ENCODE measurements at places on chromosomes 7 and 10. TPM values are rescaled to one million over a fixed set of nuclear protein-coding genes. Genes with fewer than 3 reads are reported as not detected.

- DNase-seq, result no peak
Measured at GRCh38 chr10:34216348-34216945, 598.6 kb downstream of the PARD3 start.

DNA sequence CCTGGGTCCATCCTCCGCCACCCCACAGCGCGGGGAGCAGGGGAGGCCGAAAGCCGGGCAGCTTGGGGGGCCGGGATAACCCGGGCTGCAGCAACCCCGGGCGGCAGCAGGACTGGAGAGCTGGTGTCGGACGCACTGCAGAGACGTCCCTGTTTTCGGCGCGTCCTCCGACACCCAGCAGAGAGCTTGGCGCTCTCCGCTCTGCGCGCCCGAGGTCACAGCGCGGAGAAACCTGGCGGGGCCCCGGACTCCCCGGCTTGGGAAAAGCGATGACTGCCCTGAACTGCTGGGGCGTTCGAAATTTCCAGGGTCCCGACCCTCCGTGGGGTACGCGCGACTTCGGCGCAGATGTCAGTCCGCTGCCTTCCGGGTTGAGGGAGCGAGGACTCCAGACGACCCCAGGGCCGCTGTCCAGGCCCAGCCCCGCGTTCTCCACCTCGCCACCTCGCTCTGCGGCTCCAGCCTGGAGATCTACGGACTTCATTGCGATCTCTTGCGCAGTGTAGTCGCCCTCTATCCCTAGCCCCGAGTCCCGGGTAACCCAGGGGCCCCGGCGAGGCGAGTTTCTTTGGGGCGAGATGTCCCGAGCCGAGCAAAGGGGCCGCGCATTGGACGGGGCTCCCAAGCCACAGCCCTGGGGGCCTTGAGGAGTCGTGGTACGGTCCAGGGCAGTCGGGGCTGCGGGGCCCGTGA, 617 bp upstream of the FOXI2 start:
- no peak for DNase-seq

Gene PTPN20
- total RNA-seq, result not detected

DNA sequence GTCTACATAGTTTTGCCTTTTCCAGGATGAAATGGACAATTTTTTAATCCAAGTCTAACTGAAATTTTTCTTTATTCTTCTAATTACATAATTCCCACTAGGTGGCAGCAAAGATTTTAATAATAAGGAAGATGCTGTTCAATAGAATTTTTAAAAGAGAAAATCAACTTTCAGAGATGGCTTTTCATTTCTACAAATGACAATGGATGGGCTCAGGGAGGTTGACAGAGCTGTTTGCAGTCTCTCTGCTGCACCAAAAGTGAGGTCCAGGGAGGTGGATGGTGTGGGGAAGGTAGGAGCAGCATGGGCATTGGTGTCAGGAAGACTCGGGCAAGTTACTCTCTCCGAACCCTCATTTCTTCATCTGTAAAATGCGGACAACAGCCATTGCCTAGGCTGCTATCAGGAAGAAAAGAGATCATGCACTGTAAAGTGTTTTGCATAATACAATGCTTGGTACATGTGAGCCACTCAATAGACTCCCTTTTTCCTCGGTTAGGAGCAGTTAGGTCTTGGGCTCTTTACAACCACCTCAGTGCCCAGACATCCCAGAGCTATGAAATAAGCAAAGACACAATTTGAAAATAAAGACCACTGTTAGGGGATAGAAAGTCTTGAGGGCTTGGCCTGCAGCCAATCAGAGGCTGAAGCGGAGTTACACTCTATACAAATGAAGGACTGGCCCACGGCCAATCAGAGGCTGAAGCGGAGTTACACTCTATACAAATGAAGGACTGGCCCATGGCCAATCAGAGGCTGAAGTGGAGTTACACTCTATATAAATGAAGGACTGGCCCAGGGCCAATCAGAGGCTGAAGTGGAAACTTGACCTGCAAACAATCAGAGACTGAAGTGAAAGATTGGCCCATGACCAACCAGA, 107.1 kb downstream of the ABLIM1 start:
- DNase-seq, result no peak

GRCh38 chr7:43590862-43591557, 8.1 kb downstream of the STK17A start:
- no peak for DNase-seq

- no peak for DNase-seq
Measured at GRCh38 chr10:36183726-36184125, 541.6 kb upstream of the FZD8 start.

- DNase-seq, result no peak
Measured at GRCh38 chr10:55242544-55242943, 441.5 kb upstream of the PCDH15 start.

Gene CCDC172
- total RNA-seq, result not detected

Gene PRRT4
- total RNA-seq, result 7.6 TPM

Gene CFAP43
- 0.96 TPM for total RNA-seq

GRCh38 chr7:66877577-66878300, 43.3 kb upstream of the TMEM248 start:
- DNase-seq, result no peak

Gene PCDH15
- total RNA-seq, result not detected

DNA sequence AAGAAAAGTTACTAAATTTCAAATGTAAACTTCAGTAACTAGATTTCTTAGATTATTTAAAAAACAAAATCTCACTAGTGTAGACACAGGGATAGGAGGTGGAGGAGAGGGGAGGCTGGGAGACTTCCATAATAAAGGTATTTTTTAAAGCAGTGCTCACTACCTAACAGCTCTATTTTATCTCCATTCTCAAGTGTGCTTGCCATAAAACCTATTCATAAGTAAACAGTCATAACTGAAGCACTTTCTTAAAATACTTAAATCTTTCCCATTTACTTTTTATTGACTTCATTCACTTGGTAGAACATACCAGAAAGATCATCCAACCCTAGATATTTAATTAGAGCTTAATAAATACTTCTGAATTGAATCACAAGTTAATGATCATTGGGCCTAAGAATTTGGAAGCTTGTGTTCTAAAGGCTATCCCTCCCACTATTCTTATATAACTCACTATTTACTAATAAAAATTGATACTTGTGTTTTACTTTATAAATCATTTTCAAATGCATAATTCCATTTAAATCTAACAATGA, 107.4 kb downstream of the SNX13 start:
- no peak for DNase-seq

- DNase-seq, result no peak
Measured at GRCh38 chr7:33614357-33615117, 290.8 kb upstream of the BMPER start.

DNA sequence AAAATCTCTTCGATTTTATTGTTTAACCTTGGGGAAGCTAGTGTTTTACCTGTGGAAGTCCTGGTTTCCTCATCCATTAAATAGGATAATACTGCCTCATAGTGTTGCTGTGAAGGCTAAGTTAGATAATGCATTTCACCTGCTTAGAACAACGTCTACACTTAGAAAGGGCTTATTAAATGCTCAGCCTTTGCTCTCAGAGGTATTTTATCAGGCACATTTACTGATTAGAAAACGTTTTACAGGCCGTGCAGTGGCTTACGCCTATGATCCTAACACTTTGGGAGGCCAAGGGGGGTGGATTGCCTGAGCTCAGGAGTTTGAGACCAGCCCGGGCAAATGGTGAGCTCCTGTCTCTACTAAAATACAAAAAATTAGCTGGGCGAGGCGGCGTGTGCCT, 144.4 kb downstream of the INSYN2A start:
- no peak for DNase-seq

DNA sequence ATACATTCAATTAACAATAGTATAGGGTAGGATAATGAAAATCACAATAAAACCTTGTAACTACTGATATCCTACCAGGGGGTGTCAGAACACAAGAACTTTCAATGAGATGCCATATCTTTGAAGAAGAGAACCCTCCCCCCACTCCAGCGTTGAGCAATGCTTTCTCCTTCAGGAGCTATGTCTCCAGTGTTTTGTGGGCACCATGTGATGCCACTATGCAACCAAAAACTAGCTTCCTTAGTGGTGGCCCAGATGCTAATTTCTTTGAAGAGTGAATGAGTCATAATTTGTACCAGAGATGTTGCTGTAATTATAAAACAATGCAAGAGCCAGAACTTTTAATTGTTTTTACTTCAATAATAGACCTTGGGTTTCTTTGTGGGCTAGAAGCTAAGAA, 76.0 kb upstream of the ADO start:
- no peak for DNase-seq

- DNase-seq, result no peak
Measured at GRCh38 chr7:133124974-133125373, 43.1 kb upstream of the CHCHD3 start.

Gene OR2A5
- not detected for total RNA-seq

GRCh38 chr7:38321515-38321944, 48.1 kb upstream of the TARP start:
- DNase-seq, result no peak

DNA sequence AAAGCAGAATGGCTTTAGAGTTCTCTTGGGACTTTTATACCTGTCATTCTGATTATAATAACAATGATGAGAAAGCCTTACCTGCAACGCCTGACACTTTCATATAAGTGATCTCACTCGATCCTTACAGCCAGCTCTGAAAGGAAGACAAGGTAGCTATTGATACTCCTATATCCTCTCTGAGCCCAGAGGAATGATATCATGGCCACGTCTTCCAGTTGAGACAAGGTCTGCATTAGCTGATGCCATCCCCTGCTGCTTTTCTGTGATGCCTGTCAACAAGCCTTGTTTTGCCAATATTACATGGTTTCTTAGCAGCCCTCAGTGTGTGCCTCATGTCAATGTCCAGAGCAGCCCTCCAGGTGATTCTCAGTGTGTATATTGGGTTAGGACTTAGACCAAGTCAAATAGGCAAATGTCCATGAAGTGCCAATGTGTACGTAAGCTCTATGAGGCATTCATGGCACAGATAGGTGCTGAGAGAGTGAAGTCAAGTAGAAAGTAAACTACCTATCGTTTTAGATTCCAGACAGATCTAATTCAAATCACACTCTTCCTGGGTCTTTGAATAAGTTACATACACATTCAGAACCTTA, 405.9 kb downstream of the ADRA2A start:
- no peak for DNase-seq

DNA sequence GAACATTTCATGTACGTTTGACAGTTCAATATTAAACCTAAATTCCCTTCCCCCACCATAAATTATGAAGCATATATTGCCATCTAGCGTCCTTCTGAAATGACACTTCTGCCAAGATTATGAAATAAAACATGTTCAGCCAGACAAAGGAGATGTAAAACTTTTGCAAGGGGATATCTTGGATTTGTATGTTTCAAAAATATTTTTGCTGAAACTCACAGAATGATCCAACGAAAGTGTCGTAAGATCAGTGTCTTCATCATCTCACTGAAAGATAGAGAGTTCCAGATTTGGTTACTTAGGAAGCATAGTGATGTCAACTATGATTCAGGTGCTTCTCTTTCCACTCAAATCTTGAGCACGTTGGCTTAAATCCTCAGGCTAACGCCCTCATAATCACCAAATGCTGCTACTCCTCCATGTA, 904.3 kb downstream of the XPNPEP1 start:
- no peak for DNase-seq

Gene DMBT1
- not detected for total RNA-seq

Gene CALHM1
- total RNA-seq, result not detected

Gene GRM3
- not detected for total RNA-seq

Gene KIAA1549
- total RNA-seq, result 0.11 TPM

GRCh38 chr10:14971867-14972448, 12.8 kb downstream of the MEIG1 start:
- no peak for DNase-seq

GRCh38 chr10:82462910-82463551, 588.0 kb downstream of the NRG3 start:
- DNase-seq, result no peak

Gene STK32C
- 16.2 TPM for total RNA-seq

Gene TFR2
- total RNA-seq, result not detected

- DNase-seq, result no peak
Measured at GRCh38 chr7:81526971-81527370, 242.9 kb downstream of the HGF start.

DNA sequence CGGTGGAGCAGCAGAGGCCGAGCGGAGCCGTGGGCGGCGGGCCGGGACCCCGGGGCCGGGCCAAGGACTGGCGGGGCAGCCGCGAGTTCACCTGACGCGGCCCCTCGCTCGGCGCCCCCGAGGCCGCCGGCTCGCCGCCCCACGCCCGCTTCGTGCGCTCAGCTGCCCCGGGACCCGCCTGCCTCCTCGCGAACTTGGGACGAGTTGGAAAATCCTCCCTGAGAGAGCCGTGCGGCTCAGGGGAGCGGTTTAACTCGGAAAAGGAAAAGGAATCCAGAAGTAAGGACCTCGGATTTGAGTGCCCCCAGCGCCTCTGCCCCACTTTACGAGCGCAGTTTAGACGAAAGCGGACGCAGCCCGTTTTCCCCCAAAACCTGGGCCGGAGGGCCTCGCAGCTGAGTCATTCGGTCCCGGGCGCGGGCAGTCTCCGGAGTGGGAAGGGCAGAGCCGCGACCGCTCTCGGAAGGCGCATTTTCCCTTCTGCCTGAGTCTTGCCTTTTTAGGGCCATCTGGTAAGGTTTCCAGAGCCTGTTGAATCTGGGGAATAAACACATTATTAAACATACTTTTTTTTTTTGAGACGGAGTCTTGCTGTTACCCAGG, 744 bp downstream of the CREM start:
- DNase-seq, result no peak

Measured in ascending aorta (tissue), 2 donors.